ENCODE measurements at places on chromosomes 12 and 14.

- no peaks in the 10 kb centered on the region for H3K27me3 ChIP-seq
- no peak overlapping the region for H3K27ac ChIP-seq
- H3K36me3 ChIP-seq: no peaks in the 10 kb centered on the region
- no peak overlapping the region for H3K4me3 ChIP-seq
- H3K4me1 ChIP-seq: no peaks in the 10 kb centered on the region
- no peak for DNase-seq
Measured at GRCh38 chr12:79908366-79908765, 26.5 kb downstream of the PPP1R12A start.

- no peaks in the 10 kb centered on the region for H3K27me3 ChIP-seq
- H3K4me1 ChIP-seq: no peaks in the 10 kb centered on the region
- H3K36me3 ChIP-seq: no peaks in the 10 kb centered on the region
Measured at GRCh38 chr14:51707327-51707726, 55.6 kb downstream of the FRMD6 start.

DNA sequence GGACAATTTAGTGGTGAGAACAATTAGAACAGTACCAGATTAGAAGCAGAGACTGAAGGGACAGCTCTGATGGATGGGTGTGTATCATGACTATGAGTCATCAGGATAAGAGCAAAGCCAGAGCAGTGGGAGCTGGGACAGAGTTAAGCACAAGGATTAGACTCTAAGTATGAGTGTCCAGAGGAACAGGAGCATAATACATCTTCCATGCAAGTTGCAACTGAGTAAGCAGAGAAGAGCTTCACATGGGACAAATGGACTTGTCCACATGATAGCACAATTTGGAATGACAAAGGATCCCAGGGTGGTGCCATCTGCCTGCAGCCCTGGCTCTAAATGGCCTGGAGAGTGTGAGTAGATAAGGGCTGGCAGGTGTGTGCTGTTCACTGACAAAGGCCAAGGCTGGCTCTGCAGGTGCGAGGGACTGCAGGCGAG, 226.4 kb upstream of the CAND1 start:
- no peak overlapping the region for H3K27ac ChIP-seq
- DNase-seq: no peak
- H3K4me3 ChIP-seq: no peak overlapping the region
- no peaks in the 10 kb centered on the region for H3K27me3 ChIP-seq
- peaks cover 11% of the 10 kb centered on the region for H3K4me1 ChIP-seq

- H3K27ac ChIP-seq: no peak overlapping the region
- no peak for DNase-seq
- no peaks in the 10 kb centered on the region for H3K27me3 ChIP-seq
- H3K4me1 ChIP-seq: no peaks in the 10 kb centered on the region
- H3K4me3 ChIP-seq: no peak overlapping the region
Measured at GRCh38 chr12:88338486-88338885, 196.4 kb downstream of the TMTC3 start.

DNA sequence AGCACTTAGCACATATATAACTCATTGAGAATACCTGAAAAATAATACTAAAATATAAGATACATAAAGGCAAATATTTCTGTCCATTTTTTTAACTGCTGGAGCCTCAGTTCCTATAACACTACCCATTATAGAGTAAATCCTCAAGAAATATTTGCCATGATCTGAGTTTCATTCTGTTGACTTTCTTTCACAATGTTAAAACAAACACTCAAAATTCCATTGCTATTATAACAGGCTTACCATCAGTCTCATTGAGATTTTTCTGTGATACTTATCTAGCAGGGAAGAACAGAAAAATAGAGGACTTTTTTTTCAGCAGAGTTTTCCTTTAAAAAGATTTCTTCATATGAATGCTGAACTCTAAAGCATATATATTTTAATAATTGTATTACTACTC, 24.5 kb downstream of the LMO3 start:
- H3K4me1 ChIP-seq: no peaks in the 10 kb centered on the region
- DNase-seq: no peak
- no peaks in the 10 kb centered on the region for H3K36me3 ChIP-seq
- H3K4me3 ChIP-seq: no peak overlapping the region

GRCh38 chr12:107541001-107541705, 144.4 kb upstream of the PWP1 start:
- no peaks in the 10 kb centered on the region for H3K36me3 ChIP-seq
- H3K27ac ChIP-seq: no peak overlapping the region
- no peak overlapping the region for H3K4me3 ChIP-seq
- no peaks in the 10 kb centered on the region for H3K4me1 ChIP-seq
- no peak for DNase-seq
- no peaks in the 10 kb centered on the region for H3K27me3 ChIP-seq

- peak overlapping the region; percentile 83 for H3K27ac ChIP-seq
- no peaks in the 10 kb centered on the region for H3K36me3 ChIP-seq
- H3K27me3 ChIP-seq: no peaks in the 10 kb centered on the region
Measured at GRCh38 chr14:75661499-75661814, 411 bp downstream of the TTLL5 start.

GRCh38 chr14:102933618-102934231, 11.3 kb downstream of the AMN start:
- DNase-seq: no peak
- no peak overlapping the region for H3K4me3 ChIP-seq
- no peak overlapping the region for H3K27ac ChIP-seq
- no peaks in the 10 kb centered on the region for H3K27me3 ChIP-seq

- no peaks in the 10 kb centered on the region for H3K4me1 ChIP-seq
- no peaks in the 10 kb centered on the region for H3K36me3 ChIP-seq
- H3K4me3 ChIP-seq: no peak overlapping the region
- no peak overlapping the region for H3K27ac ChIP-seq
Measured at GRCh38 chr12:64395739-64396138, 5.2 kb upstream of the C12orf56 start.

- H3K36me3 ChIP-seq: no peaks in the 10 kb centered on the region
- H3K27me3 ChIP-seq: no peaks in the 10 kb centered on the region
- no peak overlapping the region for H3K27ac ChIP-seq
- no peak overlapping the region for H3K4me3 ChIP-seq
Measured at GRCh38 chr14:38790916-38791315, 312.1 kb downstream of the SEC23A start.

- no peaks in the 10 kb centered on the region for H3K36me3 ChIP-seq
- no peak overlapping the region for H3K4me3 ChIP-seq
- no peak overlapping the region for H3K27ac ChIP-seq
Measured at GRCh38 chr12:62284749-62285148, 24.5 kb downstream of the USP15 start.

GRCh38 chr14:68718023-68718990, 74.6 kb downstream of the ZFP36L1 start:
- no peaks in the 10 kb centered on the region for H3K27me3 ChIP-seq
- no peak for DNase-seq
- no peak overlapping the region for H3K27ac ChIP-seq
- peaks cover 6% of the 10 kb centered on the region for H3K4me1 ChIP-seq
- no peak overlapping the region for H3K4me3 ChIP-seq

DNA sequence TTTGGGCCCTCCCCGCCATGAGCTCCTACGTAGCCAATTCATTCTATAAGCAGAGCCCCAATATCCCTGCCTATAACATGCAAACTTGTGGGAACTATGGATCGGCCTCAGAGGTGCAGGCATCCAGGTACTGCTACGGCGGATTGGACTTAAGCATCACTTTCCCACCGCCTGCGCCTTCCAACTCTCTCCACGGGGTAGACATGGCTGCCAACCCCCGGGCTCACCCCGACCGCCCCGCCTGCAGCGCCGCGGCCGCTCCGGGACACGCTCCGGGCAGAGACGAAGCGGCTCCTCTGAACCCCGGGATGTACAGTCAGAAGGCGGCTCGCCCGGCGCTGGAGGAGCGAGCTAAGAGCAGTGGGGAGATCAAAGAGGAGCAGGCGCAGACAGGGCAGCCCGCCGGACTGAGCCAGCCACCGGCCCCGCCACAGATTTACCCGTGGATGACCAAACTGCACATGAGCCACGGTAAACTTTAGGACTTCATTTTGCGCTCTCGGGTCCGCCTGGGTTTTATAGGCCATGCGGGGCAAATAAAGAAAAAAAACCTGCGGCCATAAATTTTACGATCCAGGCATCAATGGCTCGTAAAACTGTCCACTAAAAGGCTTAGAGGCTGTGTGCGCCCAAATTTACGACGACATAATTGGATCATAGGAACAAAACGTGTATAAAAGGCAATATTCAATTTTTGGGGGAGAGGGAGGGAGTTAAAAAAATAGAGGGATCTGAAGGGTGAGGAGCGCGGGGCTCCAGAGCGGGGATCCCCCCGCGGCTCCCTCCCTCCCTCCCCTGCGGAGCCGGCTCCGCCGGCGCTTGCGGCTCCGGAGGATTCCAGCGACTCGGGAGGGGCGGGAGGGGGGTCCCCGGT, 493 bp downstream of the HOXC5 start:
- peak; percentile 42 for DNase-seq
- H3K36me3 ChIP-seq: no peaks in the 10 kb centered on the region
- peak overlapping the region; percentile 52 for H3K4me3 ChIP-seq
- no peaks in the 10 kb centered on the region for H3K27me3 ChIP-seq
- no peak overlapping the region for H3K27ac ChIP-seq

Data from testis (tissue), 5 donors.